Stimulated activated CD8-positive, alpha-beta memory T cell treated with anti-CD3 and anti-CD28 coated beads, Interleukin-15, amount 100 ng/mL, for 1 hour (primary cell): ENCODE measurements at places on chromosomes 2 and 18.

- peak; percentile 2 for DNase-seq
Measured at GRCh38 chr2:101223814-101224231, 28.9 kb upstream of the CNOT11 start.

DNA sequence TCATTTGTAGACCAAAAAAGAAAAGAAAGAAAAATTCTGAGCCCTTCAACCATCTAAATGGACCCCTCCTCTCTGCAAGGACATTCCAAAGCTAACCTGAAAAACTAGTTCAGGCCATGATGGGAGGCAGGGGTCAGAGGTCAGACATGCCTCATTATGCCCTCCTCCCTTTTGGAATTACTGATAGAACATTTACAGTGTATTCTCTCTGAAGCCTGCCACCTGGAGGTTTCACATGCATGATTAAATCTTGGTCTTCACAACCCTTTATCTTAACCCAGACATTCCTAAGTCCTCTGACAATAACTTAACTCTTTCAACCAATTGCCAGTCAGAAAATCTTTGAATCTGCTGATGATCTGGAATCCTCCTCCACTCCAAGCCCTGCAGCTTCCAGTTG is 86.0 kb downstream of the SPP2 start:
- DNase-seq = no peak

- no peak for DNase-seq
Measured at GRCh38 chr18:40608226-40608625, 1346.8 kb upstream of the PIK3C3 start.

- no peak for DNase-seq
Measured at GRCh38 chr2:27681841-27682240, 18.2 kb downstream of the SLC4A1AP start.

GRCh38 chr2:20934236-20934635 is 109.6 kb downstream of the APOB start:
- no peak for DNase-seq

GRCh38 chr2:26639685-26640243 is 1.4 kb downstream of the CIB4 start:
- DNase-seq = no peak

DNA sequence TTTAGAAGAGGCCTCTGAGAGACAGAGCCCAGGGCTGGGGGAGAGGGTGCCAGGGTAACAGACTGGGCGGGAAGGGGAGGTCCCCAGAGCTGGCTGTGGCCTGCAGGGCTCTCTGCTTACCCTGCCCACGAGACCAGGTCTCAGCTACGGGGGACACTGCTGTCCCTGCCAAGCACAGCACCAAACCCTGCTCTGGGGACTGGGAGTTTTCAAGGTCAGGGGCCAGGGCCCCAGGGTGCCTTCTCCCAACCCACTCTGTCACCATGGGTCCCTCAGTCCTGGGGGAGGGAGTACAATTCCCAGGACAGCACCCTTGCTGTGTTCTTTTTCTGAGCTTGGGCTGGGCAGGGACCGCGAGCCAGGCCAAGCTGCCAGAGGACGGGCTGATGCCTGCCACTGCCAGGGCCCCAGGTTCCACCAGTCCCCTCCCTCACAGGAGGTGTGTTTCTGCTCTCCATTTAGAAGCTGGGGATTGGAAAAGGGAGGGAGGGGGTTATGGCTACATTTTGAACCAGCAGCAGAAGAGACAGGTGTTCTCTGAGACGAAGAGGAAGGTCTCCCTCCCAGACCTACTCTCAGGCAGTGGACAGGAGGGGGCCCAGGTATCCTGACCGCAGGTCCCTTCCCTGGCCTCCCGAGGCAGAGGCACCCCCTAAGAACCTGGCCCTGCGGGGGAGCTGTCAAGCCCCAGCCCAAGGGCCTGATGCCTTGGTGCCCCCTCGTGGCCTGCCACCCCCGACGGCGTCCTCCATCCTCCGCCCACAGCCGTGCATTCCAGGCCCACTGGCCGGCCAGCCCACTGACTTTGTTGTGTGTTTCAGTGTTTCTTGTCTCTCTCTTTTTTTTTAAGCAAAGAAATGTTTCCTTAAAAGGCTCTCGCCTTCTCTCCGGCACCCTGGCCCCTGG is 80.4 kb downstream of the TNS1 start:
- DNase-seq = no peak

DNA sequence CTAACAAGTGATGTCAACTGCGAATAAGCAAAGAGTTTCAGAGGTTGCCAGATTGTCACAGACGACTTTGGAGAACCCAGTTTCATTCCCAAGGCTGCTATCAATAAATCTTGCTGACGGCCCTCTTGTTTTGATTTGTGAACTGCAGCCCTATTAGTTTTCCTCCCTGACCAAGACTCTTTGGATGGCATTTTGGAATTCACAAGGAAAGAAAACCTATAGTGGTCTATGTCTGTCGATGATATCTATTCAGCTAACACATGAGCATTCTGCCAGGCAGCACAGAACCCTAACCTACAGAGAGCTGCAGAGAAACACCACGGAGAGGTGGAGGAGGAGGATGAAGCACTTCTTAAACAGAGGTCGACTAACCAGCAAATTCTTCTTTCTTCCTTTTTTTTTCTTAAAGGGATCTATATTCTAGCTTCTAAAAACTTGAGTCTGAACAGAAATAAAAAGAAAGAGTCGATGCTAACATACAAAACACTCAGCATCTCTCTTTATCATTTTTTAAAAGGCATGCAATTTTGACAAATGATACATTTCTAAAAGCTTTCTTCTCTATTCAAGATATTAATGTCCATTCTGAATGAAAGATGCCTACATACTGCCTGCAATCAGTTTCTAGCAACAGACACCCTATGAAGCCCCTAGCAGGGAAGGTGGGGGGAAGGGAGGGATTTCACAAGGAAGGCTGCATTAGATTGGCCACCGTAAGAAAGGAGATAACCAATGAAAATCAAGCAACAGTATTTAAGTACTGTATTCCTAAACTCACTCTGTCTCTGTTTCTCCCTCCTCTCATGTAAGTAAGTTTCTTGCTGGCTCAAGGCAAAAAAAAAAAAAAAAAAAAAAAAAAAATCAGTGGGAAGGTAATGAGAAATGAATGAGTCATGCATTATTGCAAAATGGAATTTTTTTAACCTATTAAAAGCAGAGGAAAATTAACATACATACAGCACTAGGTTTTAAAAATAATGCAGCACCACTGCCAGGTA is 83.0 kb upstream of the CHRNA1 start:
- no peak for DNase-seq

GRCh38 chr2:45494275-45494977 is 116.6 kb downstream of the SRBD1 start:
- DNase-seq = no peak

GRCh38 chr2:241350530-241350877 is 5.6 kb upstream of the FARP2 start:
- no peak for DNase-seq

- DNase-seq = no peak
Measured at GRCh38 chr2:36446294-36446693, 90.7 kb downstream of the CRIM1 start.

GRCh38 chr2:183126635-183127034 is 2.4 kb downstream of the NUP35 start:
- no peak for DNase-seq

DNA sequence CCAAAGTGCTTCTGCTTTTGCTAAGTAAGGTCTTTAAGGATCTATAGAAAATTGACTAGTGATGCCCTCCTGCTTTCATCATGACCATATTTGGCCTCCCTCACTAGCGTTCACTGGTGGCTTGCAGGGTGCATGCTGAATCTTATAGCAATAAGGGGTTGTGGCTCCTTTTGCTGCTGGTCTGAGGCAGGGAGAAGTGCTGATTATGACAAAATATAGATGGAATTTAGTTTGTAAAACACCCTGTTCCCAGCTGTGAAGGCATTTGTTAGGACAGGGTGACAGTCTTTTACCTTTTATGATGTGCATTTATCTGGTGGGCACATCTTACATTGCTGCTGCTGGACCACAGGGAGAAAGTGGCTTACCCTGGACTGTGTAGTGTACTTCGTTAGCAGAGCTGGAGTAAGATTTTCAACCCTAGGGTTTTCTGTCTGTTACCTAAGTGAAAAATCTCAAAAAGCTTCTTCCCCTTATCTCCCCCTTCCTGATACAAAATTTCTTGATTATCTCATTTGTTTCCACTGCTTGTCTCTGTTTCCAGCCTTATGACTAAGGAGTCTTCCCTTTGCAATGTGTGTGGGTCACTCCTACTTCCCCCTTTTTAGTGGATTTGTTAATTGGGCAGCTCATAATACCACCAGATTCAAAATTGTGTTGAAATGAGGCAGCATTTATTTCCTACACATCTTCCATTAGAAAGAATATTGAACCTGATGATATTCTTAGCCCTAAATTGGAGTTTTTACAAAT is 21.2 kb upstream of the RPL37A start:
- DNase-seq = no peak

GRCh38 chr2:19592197-19592596 is 233.8 kb upstream of the OSR1 start:
- DNase-seq = no peak

DNA sequence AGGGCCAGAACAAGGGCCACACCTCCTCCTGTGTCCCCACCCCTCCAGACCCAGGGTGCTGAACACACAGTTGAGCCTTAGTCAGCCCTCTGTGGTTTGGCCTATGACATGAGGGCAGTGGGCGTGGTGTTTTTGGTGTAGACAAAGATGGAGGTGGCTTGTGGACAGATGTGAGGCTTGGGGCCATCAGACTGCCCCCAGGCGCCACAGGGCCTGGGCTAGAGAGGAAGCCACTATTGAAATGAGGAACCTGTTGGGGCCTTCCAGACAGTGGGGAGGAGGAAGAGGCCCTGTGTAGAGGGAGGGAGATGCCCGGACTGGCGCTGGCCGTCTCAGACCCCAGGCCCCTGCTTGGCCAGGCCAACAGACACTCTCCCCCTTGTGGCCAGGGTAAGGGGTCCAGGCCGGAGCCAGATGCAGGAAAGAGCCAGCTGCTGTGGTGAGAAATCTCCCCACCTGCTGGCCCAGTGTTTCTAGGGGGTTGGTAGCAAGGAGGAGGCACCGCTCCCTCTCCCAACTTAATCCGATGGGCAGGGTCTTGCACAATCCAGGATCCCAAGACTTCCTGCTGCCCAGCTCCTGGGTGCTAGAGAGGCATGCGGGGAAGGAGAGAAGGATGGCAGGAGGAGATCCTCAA is 53.8 kb downstream of the SMAD7 start:
- no peak for DNase-seq

GRCh38 chr2:145026456-145027455 is 506.8 kb upstream of the ZEB2 start:
- no peak for DNase-seq

DNA sequence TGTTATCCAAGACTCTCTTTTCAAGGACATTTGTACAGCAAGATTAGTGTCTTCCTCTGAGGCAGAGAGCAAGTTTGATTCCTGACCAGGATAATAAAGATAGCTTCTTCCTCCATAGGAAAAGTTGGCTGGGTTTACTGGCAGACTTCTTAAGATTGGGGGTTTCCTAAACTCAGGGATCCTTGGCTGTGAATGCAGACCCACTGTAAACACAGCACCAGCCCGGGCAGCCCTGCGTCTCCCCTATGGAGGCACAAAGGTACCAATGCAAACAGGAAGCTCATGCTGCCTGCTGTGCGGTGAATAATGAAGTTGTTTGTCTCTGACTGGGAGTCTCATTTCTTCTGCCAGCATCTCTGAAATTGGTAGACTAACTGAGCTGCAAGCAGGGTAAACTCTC is 96.2 kb upstream of the ARHGAP28 start:
- no peak for DNase-seq

DNA sequence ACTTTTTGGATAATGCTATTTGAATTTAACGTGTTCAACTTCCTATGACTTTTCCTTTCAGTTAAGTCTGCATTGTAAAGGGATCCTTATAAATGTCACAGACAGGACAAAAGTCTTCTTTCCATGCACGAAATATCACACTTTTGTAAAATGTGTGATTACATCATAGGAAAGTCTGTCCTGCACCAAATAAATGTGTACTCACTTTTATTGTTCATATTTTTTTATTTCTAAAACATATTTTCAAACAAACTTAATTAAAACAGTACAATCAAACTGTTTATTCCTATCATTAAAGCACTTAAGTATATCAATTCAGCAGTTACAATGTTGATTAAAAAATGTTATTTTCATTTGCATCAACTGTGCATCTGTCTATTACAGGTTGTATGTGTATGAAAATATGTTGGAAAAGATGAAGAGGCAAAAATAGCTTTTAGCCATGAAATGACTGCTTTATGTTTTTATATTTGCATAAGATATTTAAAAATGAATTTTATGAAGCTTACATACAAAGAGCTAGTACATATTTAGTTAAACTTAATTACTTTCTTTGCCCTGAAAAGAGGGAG is 105.6 kb downstream of the CSRNP3 start:
- no peak for DNase-seq

DNA sequence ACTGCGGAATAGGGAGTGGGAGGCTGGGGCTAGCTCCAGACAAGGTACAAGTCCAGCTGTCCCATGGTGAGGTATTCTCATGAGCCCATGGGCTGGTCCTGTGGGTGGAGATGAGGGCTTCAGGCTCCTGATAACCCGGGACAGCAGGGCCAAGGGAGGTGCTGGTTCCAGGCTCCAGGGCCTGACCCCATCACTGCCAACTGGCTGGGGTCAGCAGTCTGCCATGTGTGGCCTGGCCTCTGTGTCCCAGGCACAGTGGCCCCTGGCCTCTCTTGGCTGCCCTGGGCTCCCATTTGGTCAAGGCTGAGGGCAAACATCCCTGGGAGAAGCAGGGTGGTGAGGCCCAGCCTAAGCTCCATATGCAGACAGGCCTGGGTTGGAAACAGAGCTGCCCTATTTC is 966 bp upstream of the OXER1 start:
- no peak for DNase-seq
